Mesenchymal stem cell (in vitro differentiated cells and primary cell): ENCODE measurements at places on chromosomes 2 and 18.
A peak's percentile ranks its signal among the peaks of the same experiment; 100 is the strongest.

- no peak overlapping the region for H3K27ac ChIP-seq
- no peak overlapping the region for H3K4me3 ChIP-seq
- H3K4me1 ChIP-seq, result peaks cover 14% of the 10 kb centered on the region
- H3K27me3 ChIP-seq, result no peaks in the 10 kb centered on the region
Measured at GRCh38 chr2:26302846-26303245, 43.1 kb upstream of the SELENOI start.

DNA sequence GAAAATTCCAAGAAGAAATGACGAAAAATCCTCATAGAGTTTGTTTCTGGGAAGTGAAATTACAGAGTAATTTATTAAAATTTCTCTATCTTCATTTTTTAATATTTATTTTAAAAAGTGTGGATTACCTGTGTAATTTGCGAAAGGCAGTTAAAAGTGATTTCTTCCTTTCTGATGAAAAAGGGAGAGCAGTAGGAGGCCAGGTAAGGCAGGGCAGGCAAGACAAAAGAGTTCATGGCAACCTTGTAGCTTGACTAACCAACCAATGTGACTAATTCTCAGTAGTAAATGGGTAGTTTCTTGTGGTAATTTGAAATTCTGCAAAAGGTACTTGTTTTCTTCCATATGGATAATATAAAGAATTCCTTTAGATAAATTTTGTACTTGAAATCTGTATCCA lies 34.9 kb upstream of the COL5A2 start:
- no peaks in the 10 kb centered on the region for H3K36me3 ChIP-seq
- no peaks in the 10 kb centered on the region for H3K27me3 ChIP-seq
- no peak overlapping the region for H3K27ac ChIP-seq
- DNase-seq, result no peak

GRCh38 chr2:15178946-15179345 lies 382.2 kb downstream of the NBAS start:
- H3K36me3 ChIP-seq, result peaks cover 33% of the 10 kb centered on the region
- H3K27me3 ChIP-seq, result no peaks in the 10 kb centered on the region
- no peak overlapping the region for H3K4me3 ChIP-seq
- H3K4me1 ChIP-seq, result peaks cover 3% of the 10 kb centered on the region
- no peak overlapping the region for H3K27ac ChIP-seq

GRCh38 chr18:49588971-49589370 lies 27.1 kb downstream of the LIPG start:
- no peaks in the 10 kb centered on the region for H3K27me3 ChIP-seq
- no peak overlapping the region for H3K4me3 ChIP-seq
- peaks cover 2% of the 10 kb centered on the region for H3K4me1 ChIP-seq

GRCh38 chr2:148255929-148256328 lies 235.0 kb downstream of the MBD5 start:
- no peak overlapping the region for H3K4me3 ChIP-seq
- H3K36me3 ChIP-seq, result peaks cover 56% of the 10 kb centered on the region
- no peak for DNase-seq
- H3K4me1 ChIP-seq, result peaks cover 7% of the 10 kb centered on the region
- no peak overlapping the region for H3K27ac ChIP-seq

GRCh38 chr2:223488814-223489213 lies 113.3 kb downstream of the SCG2 start:
- no peaks in the 10 kb centered on the region for H3K36me3 ChIP-seq
- H3K4me1 ChIP-seq, result no peaks in the 10 kb centered on the region
- H3K4me3 ChIP-seq, result no peak overlapping the region
- peak; percentile 89 for DNase-seq
- H3K27ac ChIP-seq, result no peak overlapping the region

- H3K27ac ChIP-seq, result no peak overlapping the region
- H3K27me3 ChIP-seq, result no peaks in the 10 kb centered on the region
- no peak for DNase-seq
- H3K36me3 ChIP-seq, result peaks cover 17% of the 10 kb centered on the region
- H3K4me3 ChIP-seq, result no peak overlapping the region
Measured at GRCh38 chr2:73489053-73489452, 103.4 kb downstream of the ALMS1 start.

- H3K36me3 ChIP-seq, result no peaks in the 10 kb centered on the region
- H3K27ac ChIP-seq, result no peak overlapping the region
- no peak overlapping the region for H3K4me3 ChIP-seq
- DNase-seq, result no peak
- no peaks in the 10 kb centered on the region for H3K4me1 ChIP-seq
Measured at GRCh38 chr18:55432307-55433040, 155.5 kb downstream of the TCF4 start.

GRCh38 chr18:32372381-32373061 lies 98.2 kb downstream of the GAREM1 start:
- H3K36me3 ChIP-seq, result no peaks in the 10 kb centered on the region
- H3K4me1 ChIP-seq, result peaks cover 2% of the 10 kb centered on the region
- H3K27me3 ChIP-seq, result no peaks in the 10 kb centered on the region
- no peak for DNase-seq
- H3K27ac ChIP-seq, result no peak overlapping the region
- H3K4me3 ChIP-seq, result no peak overlapping the region

- DNase-seq, result no peak
- H3K27me3 ChIP-seq, result peaks cover 5% of the 10 kb centered on the region
- H3K36me3 ChIP-seq, result no peaks in the 10 kb centered on the region
Measured at GRCh38 chr2:100704711-100705110, 115.2 kb upstream of the NPAS2 start.

GRCh38 chr2:207311316-207312005 lies 145.7 kb upstream of the KLF7 start:
- H3K27me3 ChIP-seq, result no peaks in the 10 kb centered on the region
- H3K27ac ChIP-seq, result no peak overlapping the region
- peak; percentile 100 for DNase-seq
- H3K4me1 ChIP-seq, result peaks cover 1% of the 10 kb centered on the region
- H3K4me3 ChIP-seq, result no peak overlapping the region
- H3K36me3 ChIP-seq, result no peaks in the 10 kb centered on the region

DNA sequence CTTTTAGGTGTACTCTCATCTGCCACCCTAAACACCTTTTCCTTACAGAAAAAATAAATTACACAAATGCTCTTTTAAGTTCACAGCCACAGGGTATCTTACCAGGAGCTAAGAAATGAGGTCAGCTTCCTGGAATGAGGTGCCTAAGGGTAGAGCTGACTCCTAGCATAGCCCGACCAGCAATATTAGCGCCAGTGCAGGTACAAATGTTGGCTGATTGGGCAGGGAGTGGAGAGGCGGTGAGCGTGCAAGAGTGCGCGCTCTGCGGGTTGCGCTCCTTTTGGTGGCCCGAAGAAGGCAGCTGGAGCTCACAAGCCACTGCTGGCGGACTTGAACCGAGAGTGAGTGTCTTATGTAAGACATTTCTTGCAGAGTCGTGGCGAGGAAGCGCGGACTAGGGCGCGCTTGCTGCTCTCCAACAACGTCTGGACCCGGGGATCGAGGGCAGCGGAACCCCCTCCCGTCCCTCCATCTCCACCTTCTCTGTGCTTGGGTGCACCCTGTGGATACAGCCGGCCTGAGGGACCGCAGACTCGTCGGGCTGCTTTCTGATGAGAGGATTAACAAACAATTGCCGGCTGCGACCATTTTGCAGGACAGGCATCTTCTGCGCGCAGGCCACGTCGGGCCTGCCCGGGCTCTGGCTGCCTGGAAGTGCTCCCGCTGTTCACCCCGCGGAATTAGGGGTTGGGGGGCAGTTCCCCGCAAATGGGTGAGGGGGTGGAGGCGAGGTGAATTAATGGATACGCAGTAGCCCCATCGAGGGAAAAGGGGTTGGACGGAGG lies 17.3 kb downstream of the BOLA3 start:
- H3K36me3 ChIP-seq, result peaks cover 17% of the 10 kb centered on the region
- H3K27ac ChIP-seq, result no peak overlapping the region
- H3K4me1 ChIP-seq, result peaks cover 3% of the 10 kb centered on the region
- no peaks in the 10 kb centered on the region for H3K27me3 ChIP-seq
- no peak for DNase-seq
